ENCODE measurements at places on chromosomes 13 and 19.

DNA sequence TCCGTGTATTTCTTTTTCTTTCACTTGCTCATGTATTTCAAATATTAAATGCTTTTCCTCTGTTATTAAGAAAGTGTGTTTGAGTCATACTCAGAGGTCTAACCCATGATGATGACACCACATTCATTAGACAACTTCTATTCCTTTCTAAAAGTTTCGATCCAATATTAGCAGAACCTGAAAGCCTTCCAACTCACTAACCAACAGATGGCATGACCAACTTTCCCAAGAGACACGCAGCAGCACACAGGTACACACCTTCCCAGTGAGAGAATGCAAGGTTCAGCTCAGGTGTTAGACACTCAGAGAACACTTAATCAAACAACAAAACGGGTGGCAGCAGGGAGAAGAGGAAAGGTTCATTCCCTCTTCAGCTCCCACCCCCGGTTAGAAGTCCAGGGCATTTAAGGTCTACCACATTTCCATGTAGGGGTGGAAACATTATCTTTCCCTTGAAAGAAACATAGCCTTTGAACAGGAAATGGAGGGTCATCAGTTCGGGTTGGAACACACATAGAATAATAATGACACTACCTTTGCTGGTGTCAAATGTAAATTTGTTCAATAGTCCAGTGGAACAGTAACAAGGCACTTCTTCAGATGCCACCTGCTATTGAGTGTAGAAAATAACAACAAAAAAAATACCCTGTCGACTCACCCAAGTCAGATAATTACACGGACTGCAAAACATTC, 404.2 kb downstream of the COG6 start:
- no peak for DNase-seq

DNA sequence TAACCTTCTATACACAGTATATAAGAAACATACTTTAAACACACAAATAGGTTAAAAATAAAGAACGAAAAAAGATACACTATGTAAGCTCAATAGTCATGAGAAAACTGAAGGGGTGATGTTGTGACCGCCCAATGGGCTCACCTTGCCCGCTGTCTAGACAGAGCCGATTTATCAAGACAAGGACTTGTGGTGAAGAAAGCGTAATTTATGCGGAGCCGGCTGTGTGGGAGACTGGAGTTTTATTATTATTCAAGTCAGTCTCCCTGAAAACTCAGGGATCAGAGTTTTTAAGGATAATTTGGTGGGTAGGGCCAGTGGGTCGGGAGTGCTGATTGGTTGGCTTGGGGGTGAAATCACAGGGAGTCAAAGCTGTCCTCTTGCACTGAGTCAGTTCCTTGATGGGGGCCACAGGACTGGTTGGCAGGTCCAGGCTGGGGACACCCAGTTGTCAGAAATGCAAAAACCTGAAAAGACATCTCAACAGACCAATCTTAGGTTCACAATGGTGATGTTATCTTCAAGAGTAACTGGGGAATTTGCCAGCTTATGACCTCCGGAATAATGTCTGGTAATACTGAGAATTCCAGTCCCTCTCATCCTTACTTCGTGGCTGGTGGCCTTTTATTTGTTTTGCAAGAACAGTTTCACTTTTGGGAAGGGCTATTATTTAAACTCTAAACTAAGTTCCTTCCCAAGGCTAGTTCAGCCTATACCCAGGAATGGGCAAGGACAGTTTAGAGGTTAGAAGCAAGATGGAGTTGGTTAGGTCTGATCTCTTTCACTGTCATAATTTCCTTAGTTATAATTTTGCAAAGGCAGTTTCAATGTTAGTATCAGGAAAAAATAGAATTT, 96.6 kb downstream of the UBL3 start:
- peak; percentile 13 for DNase-seq

- DNase-seq = peak; percentile 28
These were observed 478 bp downstream of the LMO7 start for GRCh38 chr13:75636436-75637180.

DNA sequence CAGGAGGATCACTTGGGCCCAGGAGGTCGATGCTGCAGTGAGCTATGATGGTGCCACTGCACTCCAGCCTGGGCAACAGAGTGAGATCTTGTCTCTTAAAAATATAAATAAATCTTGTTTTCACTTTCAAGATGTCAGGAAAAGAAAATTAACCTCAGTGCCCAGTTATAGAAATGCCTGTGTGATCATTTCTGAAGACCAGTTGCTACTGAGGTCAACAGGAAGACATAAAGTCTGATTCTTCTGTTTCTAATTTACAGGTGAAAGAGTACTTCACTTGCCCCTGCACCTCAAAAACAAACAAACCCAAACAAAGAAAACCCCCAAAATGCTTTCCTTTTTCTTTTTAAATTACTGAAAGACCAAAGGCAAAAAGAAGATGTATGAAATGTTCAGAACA, 174.3 kb upstream of the NBEA start:
- DNase-seq = no peak

DNA sequence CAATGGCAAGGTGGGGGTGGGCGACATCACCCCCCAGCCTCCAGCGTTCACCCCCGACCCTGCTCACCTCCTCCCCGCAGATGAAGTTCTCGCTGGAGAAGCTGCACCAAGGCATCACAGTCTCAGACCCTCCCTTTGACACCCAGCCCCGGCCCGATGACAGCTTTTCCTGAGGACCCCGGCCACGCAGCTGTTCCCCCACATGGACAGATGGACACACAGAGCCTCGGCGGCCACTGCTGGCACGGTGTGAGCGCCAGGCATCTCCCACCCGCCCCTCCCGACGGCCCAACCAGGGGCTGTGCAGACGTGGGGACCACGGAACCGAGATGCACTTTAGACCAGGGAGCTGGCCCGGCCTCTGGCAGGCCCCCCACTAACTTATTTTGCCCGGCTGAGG, 4.3 kb upstream of the SCN1B start:
- DNase-seq = no peak

DNA sequence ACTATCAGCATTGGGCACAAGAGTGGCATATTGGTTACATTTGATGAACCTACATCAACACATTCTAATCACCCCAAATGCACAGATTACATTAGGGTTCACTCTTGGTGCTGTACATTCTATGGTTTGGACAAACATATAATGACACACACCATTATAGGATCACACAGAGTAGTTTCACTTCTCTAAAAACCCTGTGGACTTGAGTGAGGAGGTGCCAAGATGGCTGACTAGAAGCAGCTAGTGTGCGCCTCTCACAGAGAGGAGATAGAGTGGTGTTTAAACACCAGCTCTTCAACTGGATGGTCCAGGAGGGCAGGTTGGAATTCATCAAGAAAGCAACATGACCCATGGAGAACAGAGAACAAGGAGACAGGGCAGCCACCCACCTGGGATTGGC, 265.6 kb downstream of the TDRD3 start:
- DNase-seq = no peak

- peak; percentile 32 for DNase-seq
These were observed 13.7 kb upstream of the SCEL start for GRCh38 chr13:77521595-77522367.

DNA sequence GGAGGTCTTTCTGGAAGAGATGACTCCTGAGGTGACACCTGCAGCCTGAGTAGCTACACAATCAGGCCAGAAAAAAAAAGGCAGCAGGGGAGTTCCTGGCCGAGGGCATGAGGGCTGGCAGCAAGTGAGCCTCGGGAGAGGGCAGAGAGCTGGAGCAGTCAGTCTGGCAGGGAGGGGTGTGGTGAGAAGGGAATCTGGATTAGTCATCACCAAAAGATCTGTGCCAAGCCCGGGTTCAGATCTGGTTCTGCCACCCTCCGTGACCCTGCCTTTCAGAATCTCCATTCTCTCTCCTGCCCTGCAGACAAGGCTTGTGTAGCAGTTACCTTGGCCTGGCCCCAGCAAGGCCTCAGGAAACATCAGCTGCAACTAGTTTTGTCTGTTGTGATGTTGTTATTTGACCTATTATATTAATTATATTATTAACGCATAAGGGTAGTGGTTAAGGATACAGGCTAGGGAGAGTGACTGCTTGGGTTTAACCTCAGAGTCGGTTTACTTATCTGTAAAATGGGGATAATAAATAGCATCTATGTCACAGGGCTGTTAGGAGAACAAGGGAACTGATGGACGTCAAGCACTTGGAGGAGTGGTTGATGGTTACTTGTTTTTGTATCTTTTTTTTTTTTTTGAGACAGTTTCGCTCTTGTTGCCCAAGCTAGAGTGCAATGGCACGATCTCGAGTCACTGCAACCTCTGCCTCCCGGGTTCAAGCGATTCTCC, 2.7 kb upstream of the CAPNS1 start:
- DNase-seq = peak; percentile 97

- no peak for DNase-seq
These were observed 51.1 kb downstream of the RASL11A start for GRCh38 chr13:27321468-27322431.

DNA sequence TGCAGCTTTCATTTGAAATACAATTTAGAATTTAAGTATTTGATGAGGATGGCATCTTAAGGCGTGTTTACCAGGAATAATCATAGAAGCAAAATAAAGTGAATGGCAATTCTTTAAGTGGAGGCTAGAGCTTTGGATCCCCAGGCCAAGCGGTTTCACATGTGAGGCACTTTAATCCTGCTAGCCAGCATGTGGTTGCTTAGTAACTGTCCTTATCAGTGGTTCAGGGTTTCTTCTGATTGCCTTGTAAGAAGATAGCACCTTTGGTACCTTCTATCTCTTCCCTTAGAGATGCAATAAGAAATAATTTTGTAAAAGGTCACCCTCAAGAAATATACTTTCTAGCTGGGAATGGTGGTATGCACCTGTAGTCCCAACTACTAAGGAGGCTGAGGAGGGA, 38.9 kb upstream of the SERP2 start:
- DNase-seq = no peak

DNA sequence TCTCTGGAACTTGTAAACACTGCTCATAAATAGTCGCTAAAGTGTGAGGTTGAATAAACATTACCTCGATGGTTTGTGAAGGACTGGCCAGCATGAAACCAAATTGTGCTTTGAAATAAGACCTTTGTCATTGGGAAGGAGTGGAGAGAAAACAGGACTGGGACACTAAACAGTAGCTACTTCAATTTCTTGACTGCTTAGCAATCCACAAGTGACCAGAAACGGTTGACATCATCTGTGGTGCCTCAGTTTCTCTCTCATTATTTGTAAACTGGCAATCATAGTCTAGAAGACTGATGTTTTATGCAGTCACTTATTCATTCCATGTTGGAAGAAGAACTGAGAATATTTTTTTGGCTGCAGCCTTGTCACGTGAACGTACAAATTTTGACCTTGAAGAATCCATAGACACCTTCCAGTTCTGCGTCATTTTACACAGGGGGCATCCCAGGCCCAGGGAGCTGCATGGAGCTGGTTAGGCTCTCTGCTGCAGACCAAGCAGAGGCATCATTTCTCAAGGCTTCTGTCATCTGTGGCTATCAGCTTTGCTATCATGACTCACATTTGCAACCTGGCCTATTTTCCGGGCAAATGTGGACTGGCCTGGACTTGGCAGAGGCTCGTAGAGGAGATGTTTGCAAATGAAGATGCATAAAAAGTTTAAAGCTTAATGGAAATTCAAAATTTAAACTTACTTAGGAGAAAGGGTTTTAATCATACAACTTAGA, 391.8 kb downstream of the FGF9 start:
- no peak for DNase-seq

- DNase-seq = no peak
These were observed 76.0 kb downstream of the CAB39L start for GRCh38 chr13:49367640-49368422.

- peak; percentile 50 for DNase-seq
These were observed 747.4 kb downstream of the UQCRFS1 start for GRCh38 chr19:28465371-28466086.

GRCh38 chr13:35479038-35479492, 2.6 kb upstream of the MAB21L1 start:
- DNase-seq = no peak

- no peak for DNase-seq
These were observed 14.4 kb downstream of the COMP start for GRCh38 chr19:18776736-18777135.

GRCh38 chr19:32104153-32104849, 241.1 kb upstream of the ZNF507 start:
- peak; percentile 92 for DNase-seq

DNA sequence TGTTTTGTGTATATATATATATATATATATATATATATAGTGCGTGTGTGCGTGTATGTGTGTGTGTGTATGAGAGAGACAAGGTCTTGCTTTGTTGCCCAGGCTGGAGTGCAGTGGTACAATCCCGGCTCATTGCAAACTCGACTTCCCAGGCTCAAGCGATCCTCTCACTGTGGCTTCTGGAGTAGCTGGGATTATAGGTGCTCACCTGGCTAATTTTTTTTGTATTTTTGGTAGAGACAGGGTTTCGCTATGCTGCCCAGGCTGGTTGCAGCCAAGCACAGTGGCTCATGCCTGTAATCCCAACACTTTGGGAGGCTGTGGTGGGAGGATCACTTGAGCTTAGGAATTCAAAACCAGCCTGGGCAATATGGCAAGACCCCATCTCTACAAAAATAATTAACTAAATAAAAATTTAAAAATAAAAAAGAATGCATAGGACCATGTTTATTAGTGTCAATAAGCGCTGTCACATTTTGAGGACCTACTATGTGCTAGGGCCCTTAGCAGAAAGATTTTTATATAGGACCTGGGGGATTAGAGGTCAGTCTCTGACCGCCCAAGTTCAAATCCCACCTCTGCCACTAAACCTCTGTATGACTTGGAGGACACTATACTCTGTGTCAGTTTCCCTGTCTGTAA, 1.8 kb downstream of the PVR start:
- no peak for DNase-seq

DNA sequence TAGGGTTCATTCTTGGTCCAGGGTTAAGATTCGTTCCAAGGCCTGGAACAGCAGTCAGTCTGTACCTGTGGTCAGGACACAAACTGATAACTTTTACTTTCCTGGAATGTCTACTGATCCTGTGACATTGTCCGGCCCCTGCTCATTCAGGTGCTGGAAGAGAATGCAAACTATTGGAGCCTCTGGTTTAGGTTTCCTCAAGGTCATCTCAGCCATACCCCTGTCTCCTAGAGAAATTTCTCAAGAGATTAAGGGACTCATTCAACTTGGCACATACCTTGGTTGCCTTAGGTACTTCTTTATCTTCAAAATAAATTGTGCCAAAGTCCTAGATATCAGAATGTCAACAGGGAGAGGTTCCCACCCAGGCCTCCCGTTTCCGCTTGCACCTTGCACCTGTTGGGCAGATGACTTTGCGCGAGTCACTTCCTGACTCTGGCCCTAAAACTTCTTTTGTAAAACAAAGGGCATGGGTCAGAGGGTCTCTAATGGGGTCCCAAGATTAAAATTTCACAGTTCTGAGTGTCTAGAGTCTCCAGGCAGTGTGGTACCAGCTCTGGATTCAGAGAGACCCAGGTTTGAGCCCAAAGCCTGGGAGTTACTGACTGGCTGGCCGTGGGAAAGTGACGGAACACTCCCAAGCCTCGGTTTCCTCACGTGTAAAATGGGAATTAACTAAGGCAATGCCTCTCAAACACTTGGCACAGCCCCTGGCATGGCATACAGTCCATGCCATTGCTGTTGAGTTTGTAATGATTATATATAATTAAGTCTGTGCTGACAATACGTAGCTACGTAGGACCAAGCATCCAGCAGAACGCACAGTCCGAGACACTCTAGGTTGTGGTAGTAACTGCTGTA, 25.8 kb upstream of the CYP2S1 start:
- DNase-seq = no peak

DNA sequence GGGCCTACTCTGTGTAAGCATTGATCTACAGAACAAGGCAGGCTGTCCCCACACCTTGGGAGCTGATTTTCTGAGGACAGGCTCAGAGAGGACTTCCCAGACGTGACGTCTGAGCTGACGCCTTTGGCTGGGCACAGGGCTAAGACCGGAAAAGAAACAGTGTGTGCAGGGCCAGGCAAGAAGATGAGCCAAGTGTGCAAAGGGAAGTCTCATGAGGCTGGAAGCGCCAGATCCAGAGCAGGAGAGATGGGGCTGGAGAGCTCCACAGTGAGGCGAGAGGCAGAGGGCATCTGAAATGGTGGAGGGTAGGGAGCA, 12.7 kb downstream of the IGLON5 start:
- no peak for DNase-seq

Measured in A172 (cell line).